GDM1 (cell line): ENCODE measurements at places on chromosomes 6 and 20.

- DNase-seq: no peak
Measured at GRCh38 chr20:5316188-5317158, at the start of gene PROKR2. Gene PROKR2 (minus strand): TSS chr20:5316954. CDS start chr20:5314369, 2,585 bp downstream.

DNA sequence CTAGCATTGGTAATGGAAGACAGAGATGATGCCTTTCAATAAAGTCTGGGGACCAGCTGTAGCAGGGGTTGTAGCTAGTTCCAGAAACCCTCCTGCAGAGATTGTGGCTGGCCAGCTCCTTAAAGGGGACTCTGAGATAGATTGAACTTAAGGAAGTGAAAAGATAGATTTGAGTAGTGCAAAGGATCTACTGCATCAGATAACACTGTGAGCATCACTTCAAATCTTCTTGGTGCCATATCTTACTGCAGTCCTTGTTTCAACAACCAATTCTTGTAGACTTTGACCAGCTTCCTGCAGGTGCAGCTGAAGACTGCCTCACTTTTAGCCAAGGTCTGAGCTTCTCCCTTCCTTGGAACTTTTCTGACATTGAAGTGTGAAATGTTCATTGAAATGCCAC lies 14.8 kb upstream of the CEP162 start:
- no peak for DNase-seq

- no peak for DNase-seq
Measured at GRCh38 chr20:14612391-14612790, 275.0 kb upstream of the FLRT3 start.

DNA sequence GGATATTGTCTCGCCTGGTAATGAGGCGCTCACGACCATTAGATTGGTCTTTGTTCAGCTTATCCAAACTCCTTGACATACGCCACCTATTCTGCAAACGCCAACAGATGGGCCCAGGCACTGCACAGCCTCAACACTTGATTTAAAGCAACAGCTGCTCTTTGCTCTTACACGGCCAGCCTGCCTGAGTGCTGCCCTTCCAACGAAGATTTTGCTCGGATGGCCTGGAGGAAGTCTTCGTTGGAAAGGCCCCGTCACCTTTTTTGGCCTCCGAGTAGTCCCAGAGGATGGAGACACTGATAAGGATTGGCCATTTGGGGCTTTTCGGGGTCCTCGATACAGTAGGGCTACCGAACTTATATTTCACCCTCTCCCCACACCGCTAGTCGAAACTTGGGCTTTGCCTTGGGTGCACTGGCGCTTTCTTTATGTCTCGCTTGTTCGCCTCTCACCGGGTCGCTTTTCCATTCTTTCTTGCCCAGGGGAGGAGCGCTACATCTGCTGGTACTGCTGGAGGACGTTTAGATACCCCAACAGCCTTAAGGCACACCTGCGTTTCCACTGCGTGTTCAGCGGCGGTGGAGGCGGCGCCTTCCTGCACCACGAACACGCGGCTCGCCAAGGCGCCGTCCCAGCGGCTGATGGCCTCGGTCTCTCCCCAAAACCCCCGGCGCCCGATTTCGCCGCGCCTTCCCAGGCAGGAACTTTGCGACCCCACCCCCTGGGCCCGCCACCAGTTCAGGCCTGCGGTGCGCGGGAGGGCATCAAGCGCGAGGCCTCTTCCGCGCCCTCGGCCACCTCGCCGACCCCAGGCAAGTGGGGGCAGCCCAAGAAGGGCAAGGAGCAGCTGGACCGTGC lies 6.1 kb downstream of the PRDM13 start:
- no peak for DNase-seq

DNA sequence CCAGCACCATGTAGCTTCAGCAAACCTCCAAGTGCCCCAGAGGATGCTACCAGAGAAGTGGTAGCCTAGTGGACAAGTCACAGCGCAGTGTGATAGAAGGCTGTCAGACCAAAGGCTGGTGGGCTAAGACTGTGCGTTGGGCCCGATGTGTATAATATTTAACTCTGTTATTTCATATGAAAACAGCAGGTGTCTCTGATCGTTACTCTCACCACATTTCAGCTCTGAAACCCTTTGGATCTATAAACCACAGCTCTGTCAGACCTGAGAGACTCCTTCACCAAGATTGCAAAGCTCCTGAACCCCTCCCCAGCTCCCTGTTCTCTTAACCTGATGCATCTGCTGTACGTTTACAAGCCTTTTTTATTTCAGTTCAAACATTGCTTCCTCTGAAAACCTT lies 43.8 kb downstream of the ISM1 start:
- no peak for DNase-seq

DNA sequence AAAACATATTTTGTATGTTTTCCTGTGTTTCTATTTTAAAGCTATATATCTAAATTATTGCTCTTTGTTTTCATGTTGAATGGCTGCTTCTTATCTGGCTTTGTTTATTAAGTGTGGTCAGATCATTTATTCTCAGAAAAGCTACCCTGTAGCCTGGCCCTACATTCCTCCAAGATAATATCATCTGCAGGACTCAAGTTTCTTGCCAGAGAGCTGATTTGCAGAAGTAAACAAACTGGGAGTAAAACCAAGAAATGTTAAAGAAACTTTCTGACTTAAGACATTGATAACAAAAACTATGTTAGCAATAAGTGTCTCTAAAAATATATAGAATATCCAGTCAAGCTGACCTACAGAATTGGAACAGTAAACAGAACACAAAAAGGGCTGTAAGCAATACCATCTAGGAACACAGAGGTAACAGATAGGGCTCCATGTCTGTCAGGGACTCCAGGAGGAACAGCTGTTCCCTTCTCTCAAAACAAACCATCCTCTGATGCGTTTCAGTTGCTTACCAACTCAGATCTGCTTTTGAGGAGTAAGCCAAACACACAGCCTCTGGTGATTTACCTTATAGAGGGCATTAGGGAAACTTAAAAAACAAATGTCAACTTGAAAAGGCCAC lies 17.5 kb upstream of the CEP85L start:
- no peak for DNase-seq

GRCh38 chr6:19369785-19370184 lies 467.4 kb upstream of the ID4 start:
- no peak for DNase-seq

GRCh38 chr6:52904562-52905279 lies 4.8 kb downstream of the GSTA3 start:
- no peak for DNase-seq

GRCh38 chr6:22954749-22955385 lies 385.5 kb downstream of the HDGFL1 start:
- DNase-seq: no peak

DNA sequence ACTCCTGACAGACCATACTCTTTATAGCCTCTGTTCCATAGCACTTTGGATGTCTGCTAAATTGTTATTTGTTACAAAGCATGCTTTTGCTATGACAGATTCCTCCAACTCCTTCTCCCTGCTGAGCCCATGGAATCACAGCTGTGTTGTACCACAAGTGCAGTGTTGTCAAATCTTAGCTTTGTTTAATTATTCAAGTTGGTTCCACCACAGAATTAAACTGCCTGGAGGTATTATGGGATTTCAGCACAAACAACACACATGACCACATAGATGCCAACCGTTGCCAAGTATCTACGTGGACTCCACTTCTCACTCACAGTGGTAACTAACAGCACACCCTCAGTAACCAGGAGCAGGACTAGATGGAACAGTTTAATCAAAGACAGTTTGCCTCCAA lies 32.7 kb upstream of the MARCKS start:
- DNase-seq: no peak

- no peak for DNase-seq
Measured at GRCh38 chr6:27888566-27888965, 23.6 kb downstream of the OR2B2 start.

GRCh38 chr6:33620856-33621710 lies at the start of gene ITPR3:
Gene ITPR3 (plus strand): TSS chr6:33621322. CDS start chr6:33621603, 281 bp downstream.
- no peak for DNase-seq
